ENCODE measurements at places on chromosomes 2 and 18.

GRCh38 chr18:27903906-27904305 lies 273.0 kb downstream of the CDH2 start:
- DNase-seq, result no peak

DNA sequence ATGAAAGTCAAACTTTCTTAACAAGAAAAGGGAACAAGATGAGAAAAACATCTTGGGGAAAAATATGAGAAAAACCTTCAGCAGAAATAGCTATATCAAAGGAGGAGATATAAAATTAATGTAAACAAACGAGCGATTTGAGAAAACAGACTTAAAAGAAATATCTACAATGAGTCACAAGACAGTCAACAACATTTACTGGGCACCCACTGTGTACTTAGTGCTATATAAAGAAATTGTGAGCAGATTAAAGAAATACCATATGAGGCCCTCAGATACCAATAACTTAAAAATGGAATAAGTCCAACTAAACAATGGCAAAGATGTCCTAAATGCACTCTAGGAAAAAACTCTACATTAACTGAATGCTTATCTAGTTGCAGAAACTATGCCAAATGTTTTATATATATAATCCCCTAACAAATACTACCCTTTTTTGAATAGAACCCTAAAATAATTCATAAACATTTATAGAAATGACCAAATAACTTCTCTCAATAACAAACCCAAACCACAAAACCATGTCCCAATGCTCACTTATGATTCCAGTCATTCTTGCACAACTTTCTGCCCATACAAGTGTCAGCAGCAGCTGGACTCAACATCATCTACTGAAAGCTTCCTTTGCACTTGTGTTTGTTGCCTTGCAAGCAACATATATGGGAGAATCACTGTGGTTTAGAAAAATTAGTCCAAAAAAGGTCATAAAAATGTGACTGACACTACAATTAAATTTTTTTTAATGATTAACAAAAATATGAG lies 83.5 kb downstream of the COBLL1 start:
- no peak for DNase-seq

DNA sequence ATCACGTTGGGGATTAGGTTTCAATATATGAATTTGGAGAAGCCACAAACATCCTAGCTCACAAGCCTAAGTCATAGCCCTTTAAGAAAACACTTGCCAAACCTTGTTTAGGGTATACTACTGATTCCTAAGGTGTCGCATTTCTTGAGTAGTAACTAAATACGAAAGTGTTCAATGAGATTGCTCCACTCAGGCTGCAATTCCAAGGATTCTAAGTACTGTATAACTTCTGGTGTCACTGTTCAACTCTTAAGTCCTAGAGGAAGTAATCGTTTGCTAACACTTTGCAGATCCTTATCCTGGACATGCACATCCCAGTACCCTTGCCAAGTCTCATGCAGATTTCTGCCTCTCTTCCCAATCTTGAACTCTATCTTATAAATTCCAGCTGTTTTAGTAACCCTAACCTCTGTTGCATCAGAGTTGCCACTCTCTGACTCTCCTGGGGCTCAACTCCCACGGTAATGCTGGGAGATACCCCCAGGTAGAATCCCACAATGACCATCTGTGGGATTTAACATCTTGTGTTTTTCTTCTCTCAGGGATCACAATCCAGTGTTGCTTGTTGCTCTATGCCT lies 122.4 kb downstream of the HIBCH start:
- DNase-seq, result no peak

DNA sequence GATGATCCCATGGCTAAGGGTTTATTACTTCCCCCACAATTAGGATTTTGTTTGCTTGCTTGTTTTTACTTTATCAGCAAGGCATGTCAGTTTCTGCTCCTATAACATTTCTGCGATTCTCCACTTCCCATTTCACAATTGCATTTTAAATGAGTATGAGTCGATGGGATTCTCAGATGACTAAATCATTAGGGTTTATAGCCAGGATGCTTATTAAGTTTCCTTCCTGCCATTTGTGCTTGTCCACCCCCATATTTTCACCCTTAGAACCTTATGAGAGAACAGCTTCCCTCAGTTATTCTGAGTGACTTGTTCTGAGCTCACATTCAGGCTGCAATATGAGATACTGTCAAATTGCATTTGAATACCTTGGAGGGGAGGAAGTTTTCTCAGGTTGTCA lies 37.9 kb upstream of the C1GALT1C1L start:
- DNase-seq, result no peak

- peak; percentile 21 for DNase-seq
These were observed 801 bp upstream of the SFTPB start for GRCh38 chr2:85668857-85669142.

GRCh38 chr2:42830922-42831574 lies 38.7 kb upstream of the HAAO start:
- no peak for DNase-seq

DNA sequence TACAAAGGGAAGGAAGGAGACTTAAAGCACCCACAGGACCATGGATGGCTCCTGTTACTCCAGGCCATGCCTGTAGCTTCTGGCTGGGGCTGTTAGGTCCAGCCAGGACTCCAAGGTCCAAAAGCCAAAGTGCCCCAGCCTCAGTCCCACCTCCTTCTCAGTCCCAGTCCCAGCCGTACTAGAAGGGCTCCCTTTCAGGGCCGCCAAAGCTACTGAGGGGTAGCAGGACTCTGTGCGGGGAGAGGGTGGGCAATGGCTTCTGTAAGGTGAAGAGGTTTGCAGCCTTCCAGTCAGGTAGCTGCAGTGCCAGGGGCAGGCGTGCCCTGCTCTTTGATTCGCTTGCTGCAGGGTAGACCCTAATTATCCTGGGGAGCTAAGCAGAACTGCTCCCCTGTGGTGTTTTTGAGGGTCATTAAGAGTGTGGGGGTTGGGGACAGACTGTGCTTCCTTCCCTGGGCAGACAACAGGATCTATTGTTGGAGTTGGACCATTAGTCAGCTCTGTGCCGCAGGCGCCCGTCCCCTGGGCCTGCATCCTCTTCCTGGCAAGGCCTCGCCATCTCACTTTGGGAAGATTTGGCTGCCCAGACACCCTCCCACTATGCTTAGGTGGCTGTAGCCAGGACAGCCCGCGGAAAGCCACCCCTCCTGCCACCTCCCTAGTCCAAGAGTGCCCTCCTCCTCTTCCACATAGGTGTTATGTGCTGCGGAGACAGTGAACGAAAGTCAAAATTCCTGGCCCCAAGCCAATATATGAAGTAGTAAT lies 118.8 kb downstream of the ZBTB7C start:
- no peak for DNase-seq

DNA sequence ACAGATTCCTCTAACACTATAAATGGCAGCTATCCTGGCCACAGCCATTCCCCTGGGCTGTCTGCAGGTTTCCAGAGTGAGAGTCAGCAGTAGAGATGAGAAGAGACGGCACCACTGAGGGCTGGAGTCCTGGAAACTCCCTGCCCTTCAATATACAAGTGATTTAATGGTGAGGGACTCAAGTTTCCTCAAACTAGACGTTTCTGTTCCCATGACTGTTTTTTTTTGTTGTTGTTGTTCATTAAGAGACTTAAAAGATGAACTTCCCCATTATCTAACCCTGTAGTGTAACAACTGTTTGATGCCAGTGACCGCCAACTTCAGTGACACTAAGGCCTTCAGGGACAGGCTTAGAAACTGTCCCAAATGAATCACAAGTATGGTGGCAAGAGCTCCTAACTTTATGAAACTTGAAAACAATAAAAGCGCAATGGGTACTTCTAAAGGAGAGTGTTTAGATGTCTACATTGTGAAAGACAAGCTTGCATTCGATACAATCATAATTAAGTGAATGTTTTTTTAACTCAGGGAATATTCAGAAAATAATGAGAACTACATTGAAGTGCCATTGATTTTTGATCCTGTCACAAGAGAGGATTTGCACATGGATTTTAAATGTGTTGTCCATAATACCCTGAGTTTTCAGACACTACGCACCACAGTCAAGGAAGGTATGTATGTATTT lies 34.0 kb downstream of the IL1R2 start:
- DNase-seq, result no peak

GRCh38 chr2:7792031-7792651 lies 874.9 kb downstream of the RNF144A start:
- DNase-seq, result no peak

DNA sequence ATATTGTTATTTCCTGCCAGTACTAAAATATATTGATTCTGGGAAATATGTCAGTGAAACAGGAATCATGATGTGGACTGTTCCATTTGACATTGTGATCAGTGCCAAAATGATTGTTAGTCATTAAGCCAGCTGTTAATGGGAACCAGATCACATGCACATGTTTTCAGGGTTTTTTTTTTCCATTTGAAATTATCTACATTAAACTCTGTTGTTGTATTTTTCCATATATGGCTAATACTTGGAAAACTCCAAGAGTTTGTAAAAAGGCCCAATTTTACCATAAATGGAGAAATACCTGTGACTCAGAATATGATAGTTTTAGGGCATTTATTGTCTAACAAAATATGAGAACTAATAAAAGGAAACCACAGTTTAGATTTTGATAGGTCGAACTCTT lies 13.4 kb downstream of the ITGAV start:
- DNase-seq, result no peak
